ENCODE measurements at places on chromosomes 7 and 10.
A peak's percentile ranks its signal among the peaks of the same experiment; 100 is the strongest.

DNA sequence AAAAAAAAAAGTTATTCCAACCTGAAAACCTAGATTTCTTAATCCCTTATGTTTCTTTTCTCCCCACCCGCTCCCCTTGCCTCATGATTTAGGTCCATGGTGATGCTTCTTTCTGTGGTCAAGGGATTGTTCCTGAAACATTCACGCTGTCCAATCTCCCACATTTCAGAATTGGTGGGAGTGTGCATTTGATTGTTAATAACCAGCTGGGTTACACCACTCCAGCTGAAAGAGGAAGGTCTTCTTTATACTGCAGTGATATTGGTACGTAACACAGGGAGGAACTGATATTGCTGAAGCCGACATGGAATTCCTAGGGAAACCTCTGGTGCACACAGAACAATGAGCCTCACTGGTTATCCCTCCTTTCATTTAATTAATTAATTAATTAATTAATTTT is 22.7 kb downstream of the DHTKD1 start:
- no peak for DNase-seq

GRCh38 chr7:16293669-16294425 is 127.5 kb downstream of the CRPPA start:
- no peak for DNase-seq

GRCh38 chr10:7605565-7606295 is 61.0 kb downstream of the ITIH5 start:
- no peak for DNase-seq

- DNase-seq, result no peak
Observed at GRCh38 chr10:129107525-129107924, 359.5 kb upstream of the MGMT start.

- no peak for DNase-seq
Observed at GRCh38 chr7:53993224-53993623, 549.0 kb upstream of the VSTM2A start.

- DNase-seq, result peak; percentile 57
Observed at GRCh38 chr7:101538596-101539459, 90.3 kb downstream of the MYL10 start.

- DNase-seq, result peak; percentile 96
Observed at GRCh38 chr7:134316539-134317344, at the start of gene SLC35B4. Gene SLC35B4 (minus strand): TSS chr7:134316930. CDS start chr7:134316751, 179 bp downstream.

DNA sequence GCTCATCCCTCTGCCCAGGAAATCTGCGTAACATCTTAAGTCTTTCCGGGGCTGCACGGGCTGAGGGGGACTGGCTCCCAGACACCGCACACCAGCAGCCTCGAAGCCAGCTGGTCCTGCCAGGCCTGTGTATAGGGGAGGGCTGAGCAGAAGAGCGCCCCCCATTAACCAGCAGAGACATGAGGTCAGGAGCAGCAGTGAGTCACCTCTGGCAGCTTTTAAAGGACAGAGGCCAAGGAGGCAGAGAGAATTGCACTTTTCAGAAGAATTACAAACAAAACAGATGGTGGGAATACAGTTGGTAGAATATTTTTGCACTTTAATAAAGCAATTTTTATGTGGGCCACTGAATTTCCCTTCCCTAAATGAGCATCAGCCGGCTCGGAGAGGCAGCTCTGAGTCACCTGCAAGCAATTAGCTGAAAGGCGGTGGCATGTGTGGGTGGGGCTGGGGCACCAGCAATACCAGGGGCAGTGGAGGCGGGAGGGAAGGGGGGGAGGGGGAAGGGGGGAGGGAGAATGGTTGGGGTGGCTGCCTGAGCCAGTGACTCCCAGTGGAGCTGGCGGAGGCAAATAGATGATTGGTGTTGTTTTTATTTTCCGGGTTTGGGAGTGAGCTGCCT is 39.1 kb downstream of the GOLGA7B start:
- DNase-seq, result no peak

- DNase-seq, result no peak
Observed at GRCh38 chr10:131778385-131778784, 122.4 kb upstream of the PPP2R2D start.

DNA sequence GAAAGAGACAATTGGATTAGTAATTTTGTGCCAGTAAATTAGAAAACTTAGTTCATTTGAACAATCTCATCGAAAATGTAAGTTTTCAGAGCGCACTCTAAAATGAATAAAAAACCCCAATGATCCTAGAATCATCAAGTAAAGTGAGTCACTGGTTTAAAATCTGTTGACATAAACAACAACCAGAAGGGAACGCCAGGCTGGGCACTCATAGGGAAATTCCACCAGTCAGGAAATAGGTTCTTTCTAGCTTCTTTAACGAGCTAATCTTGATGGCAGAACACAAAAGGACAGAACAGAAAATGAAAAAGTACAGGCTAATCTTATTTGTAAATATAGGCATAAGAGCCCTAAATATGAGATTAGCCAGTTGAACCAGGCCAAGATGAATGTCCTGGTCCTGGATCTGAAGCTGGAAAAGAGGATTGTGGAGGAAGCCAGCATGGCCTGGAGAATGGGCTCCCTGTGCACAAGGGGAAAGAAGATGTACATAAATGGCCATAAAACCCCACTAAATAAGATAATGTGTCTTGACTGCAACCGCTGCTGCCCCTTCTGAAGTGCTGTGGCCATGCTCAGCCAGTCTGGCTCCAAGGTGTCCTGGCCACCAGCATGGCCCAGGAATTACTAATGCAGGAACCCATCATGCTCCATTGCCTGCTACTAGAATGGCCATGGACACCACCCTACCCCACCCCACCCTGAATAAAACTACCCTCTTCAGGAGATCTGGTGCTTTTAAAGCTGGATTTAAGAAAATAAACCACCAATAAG is 114.0 kb downstream of the WDFY4 start:
- no peak for DNase-seq

DNA sequence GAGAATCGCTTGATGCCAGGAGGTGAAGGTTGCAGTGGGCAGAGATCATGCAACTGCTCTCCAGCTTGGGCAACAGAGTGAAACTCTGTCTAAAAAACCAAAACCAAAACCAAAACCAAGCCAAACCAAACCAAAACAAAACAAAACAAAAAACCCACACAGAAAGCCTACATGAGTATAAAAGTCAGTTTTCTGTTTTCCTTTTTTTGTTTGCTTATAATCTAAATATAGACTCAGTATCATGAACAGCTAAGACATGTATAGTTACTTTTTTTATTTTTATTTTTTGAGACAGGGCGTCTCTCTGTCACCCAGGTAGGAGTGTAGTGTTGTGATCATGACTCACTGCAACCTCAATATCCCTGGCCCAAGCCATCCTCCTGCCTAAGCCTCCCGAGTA is 16.8 kb upstream of the MTPN start:
- no peak for DNase-seq

DNA sequence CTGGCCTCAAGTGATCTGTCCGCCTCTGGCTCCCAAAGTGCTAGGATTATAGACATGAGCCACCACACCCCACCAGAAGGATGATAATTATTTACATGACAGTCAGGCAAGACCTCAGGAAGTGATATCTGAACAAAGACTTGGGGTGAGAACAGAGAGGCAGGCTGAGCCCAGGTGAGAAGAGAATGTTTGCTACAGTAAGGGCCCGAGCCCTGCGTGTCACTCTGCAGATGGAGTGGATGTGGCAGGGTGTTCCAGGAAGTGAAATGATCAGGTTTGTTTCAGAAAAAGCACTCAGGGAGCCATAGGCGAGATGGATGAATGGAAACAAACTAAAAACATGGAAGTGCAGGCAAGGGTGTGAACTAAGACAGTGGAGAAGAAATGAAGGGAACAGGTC is 22.2 kb downstream of the SFMBT2 start:
- peak; percentile 32 for DNase-seq

DNA sequence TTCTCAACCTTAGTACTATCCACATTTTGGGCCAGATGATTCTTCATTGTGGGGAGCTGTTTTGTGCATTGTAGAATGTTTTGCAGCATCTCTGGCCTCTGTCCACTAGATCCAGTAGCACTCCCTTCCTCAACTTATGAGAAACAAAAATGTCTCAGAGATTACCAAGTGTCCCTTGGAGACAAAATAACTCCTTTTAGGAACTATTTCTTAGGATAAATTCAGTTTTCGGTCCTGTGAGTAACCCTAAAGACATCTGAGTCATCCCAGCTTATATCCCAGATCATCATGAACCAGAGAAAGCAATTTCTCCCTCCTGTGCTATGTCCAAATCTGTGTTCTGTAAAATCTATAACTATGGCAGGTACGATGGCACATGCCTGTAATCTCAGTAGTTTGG is 266.6 kb upstream of the PHYHIPL start:
- DNase-seq, result no peak

- DNase-seq, result no peak
Observed at GRCh38 chr7:148729984-148730733, 31.5 kb downstream of the CUL1 start.

DNA sequence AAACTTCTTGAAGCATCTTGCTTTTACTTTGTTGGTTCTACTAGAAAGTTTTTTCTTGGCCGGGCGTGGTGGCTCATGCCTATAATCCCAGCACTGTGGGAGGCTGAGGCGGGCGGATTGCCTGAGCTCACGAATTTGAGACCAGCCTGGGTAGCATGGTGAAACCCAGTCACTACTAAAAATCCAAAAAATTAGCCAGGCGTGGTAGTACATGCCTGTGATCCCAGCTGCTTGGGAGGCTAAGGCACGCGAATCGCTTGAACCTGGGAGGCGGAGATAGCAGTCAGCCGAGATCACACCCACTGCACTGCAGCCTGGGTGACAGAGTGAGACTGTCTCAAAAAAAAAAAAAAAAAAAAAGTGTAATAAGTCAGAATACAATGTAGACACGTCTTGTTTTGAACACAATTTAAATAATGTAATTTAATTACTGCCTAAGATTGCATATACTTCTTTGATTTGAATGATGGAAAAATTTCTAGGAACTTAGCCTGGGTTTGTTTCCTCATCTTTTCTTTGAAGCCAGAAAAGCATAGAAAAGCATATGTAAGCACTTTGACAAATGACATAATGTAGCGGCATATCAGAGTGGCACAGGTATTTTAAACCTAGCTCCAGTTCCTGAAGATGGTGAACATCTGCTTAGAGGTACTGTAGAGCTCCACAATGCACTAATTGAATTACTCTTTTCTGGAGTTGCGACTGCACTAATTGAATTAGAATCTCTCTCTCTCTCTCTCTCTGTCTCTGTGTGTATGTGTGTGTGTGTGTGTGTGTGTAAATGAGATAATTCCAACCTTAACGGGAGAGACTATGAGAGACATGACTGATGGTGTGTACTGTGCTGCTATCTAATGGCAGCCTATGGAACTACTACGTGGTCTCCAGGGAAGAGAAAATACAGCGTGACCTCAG is 87.8 kb downstream of the BTRC start:
- no peak for DNase-seq

- no peak for DNase-seq
Observed at GRCh38 chr7:157444843-157445135, 108.0 kb downstream of the DNAJB6 start.

GRCh38 chr7:22934473-22935065 is 79.4 kb downstream of the HYCC1 start:
- DNase-seq, result no peak

DNA sequence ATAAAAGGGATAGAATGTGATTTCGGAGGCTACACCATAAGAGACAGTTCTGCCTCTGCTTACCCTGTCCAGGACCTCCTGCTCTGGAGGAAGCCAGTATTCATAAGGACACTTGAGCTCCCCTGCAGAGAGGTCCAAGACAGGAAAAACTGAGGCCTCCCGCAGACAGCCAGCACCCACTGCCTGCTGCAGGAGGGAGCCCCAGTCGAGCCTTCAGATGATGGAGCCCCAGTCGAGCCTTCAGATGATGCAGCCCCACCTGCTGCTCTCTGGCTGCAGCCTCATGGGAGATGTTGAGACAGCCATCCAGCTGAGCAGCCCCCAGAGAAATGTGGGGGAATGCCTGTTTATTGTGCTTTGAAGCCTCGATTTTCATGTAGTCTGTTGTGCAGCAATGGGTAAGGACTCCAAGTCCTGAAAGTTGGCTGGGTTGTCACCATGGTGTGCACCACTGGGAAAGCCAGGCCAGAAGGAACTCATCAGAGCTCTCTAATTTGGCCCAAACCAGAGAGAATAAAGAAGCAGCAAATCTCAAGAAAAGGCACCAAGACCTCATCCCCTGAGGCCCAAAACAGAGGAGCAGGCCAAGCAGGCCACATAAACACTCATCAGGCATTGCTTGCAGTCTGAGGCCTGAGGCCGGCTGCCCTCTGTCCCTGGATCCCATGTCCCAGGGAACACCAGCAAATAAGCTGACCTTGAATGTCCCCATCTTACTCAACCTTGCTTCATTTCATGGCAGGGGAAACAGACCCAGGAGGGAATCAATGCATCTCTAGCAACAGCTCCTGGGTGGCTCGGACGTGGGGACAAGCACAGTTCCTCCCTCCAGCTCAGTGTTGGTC is 30.9 kb downstream of the CALML5 start:
- DNase-seq, result no peak

- no peak for DNase-seq
Observed at GRCh38 chr10:113754125-113754524, 2.6 kb downstream of the PLEKHS1 start.

DNA sequence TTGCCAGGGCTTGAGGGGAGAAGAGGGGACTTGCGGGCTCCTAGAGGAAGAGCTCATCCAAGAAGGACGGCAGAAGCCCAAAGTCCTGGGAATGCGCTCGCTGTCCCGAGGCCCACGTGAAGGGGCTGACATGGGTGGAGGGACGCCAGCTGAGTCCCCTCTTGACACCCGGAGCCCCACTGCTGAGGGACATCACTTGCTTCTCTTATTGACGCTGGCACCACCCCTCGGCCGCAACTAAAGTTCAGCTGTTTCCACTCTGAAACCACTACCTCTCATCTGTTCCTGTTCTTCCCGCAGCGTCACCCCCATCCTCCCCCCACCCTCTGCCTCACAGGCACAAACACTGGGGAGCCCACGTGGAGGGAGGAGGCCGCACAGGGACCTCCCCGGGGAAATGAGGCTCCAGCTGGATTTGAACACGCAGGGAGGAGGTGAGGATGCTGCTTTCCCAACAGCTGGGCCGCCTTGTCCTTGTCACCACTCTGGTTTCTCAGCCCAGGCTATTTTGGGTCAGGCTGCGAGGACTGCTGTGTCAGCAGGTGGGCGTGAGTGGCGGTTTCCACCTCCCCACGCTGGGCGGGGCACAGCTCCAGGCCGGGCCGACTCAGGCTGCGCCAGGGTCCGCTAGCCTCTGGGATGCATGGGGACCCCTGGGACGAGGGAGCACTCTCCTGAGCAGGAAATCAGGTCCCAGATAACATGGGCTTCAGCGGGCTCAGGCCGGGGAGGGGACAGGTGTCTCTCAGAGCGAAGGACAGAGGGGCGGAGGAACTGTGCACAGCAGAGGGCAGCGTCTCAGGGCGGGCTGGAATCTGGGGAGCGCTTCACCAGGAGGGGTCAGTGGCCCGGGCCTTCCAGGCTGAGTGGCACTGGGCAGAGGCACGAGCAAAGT is 156.3 kb downstream of the ZNF248 start:
- DNase-seq, result no peak

DNA sequence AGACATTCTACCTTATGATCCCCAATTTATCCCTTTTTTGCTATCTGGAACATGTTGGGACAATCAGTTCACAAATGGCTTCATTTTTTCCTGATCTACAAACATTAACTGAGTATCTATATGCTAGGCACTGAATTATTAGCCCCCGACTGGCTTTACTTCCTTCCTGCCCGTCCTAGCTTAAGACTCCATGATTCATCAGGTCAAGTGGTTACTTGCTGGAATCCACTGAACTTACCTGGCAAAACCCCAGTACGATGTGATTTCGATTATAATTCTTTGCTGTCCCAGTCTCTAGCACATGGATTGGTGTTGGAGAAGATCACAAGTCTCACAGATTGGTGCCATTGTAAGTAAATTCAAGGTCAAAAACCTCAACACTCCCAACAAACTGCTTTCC is 77.1 kb downstream of the ORC5 start:
- no peak for DNase-seq
